ENCODE measurements at places on chromosomes 7 and 10. TPM values are rescaled to one million over a fixed set of nuclear protein-coding genes. Genes with fewer than 3 reads are reported as not detected.

Gene MUC12
- total RNA-seq, result not detected

Gene UCN3
- not detected for total RNA-seq

Gene SPDYE5
- total RNA-seq, result not detected

Gene TFEC
- 0.59 TPM for total RNA-seq

Gene SH2D4B
- not detected for total RNA-seq

Gene HABP2
- total RNA-seq, result not detected

Gene CALD1
- total RNA-seq, result 113 TPM
